NCI-H2029 treated with DMSO at 0.1 percent for 48 hours (cell line): ENCODE measurements at places on chromosomes 12 and 14.

DNA sequence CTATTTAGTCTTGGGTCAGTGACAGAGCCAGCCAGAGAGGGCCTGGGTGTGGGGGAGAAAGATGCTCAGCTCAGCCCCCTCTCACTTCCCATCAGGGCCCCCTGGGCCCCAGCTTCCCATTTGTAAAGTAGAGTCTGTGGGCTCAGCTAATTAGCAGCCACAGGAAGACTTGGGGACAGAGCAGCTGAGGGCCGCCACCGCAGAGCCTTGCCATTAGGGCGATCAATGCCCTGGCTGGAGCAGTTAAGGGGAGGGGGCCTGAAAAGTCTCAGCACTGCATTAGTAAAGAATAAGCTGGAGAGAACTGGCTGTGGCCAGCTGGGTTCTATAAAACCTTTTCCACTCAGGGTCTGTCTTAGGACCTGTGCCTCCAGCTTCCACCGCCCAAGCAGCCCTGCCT is 2.7 kb downstream of the PLEKHD1 start:
- no peak for DNase-seq

DNA sequence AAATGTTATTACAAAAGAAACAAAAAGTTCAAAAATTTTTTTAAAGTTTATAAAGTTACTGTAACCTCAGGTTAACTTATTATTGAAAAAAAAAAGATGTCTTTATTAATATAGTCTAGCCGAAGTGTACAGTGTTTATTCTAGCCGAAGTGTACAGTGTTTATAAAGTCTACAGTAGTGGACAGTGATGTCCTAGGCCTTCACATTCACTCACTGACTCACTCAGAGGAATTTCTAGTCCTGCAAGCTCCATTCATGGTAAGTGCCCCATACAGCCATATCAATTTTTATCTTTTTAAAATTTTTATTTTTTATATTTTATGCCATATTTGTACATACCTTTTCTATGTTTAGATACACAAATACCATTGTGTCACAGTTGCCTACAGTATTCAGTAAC is 10.4 kb downstream of the ATG2B start:
- DNase-seq = no peak

DNA sequence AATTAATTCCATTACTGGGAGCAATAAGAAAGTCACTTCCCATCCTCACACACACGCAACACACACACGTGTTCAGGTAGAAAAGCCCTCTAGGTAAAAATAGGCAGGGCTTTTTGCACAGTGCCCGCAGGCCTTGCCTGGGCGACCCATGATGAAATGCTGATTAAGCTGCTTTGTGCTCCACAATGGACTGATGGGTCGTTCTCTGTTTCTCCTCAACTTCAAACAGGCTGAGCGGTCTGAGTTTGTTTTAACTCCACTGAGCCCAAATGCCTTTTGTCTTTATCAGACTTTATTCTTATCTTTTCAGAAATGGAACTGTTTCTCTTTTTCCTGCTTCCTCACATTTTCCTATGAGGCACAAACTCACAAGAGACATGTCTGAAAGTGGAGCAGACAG is 9.4 kb upstream of the DACT1 start:
- no peak for DNase-seq

GRCh38 chr12:81329085-81329484 is 251.2 kb downstream of the ACSS3 start:
- no peak for DNase-seq

- peak; percentile 40 for DNase-seq
These were observed 27.1 kb upstream of the PCNX4 start for GRCh38 chr14:60064491-60065072.

DNA sequence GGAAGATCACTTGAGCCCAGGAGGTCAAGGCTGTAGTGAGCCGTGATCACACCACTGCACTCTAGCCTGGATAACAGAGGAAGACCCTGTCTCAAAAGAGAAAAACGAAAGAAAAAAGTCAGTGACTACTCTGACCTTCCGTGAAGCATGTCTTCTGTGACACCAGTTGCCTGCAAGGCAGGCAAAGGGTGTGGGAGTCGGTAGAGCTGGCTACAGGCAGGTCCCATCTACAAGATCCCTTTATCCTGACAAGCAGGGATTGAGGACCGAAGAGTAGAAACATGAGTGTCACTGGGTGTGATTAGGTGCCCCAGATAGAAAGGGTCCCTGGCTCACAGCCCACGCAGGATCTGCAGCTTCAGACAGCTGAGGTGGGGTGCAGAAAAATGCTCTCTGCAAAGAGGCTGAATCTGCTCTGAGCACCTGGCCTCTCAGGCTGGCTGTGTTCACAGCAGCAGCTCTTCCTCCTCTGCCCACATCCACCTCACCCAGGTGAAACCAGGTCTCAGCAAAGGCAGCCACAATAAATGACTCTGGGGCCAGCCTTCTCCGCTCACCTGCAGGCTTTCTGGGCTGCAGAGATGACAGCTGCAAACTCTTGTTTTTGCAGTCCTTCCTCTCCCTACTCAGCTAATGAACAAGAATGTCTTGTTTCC is 28.6 kb upstream of the HSP90B1 start:
- no peak for DNase-seq

GRCh38 chr12:132610866-132611602 is 652 bp upstream of the LRCOL1 start:
- DNase-seq = no peak

DNA sequence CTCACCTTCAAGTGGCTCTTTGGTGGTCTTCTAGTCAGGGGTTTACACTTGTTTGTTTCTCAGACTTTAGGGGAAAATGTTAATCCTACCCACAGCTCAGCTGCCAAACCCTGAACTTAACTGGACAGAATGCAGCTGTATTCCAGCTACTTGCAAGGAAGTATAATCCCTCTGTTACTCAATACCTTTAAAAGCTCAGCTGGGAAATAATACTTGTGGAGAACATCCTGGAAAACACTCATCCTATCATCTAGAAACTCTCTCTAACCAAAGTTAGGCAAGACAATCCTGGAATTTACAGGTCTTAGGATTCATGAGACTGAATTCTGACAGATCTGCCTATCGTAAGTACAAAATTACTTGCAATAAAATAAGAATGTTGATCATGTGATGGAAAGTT is 404.1 kb downstream of the ADAMTS20 start:
- no peak for DNase-seq

- DNase-seq = no peak
These were observed 142.4 kb downstream of the ZFP36L1 start for GRCh38 chr14:68650404-68650994.

- DNase-seq = no peak
These were observed 93.0 kb downstream of the DPF3 start for GRCh38 chr14:72800848-72801370.

GRCh38 chr14:71758229-71758951 is 173.8 kb upstream of the RGS6 start:
- no peak for DNase-seq

GRCh38 chr14:100438678-100439592 is 115.8 kb downstream of the SLC25A47 start:
- DNase-seq = no peak
